Left renal cortex interstitium (tissue), 4 donors: ENCODE measurements at places on chromosomes 16 and 17. TPM values are rescaled to one million over a fixed set of nuclear protein-coding genes. Genes with fewer than 3 reads are reported as not detected.

DNA sequence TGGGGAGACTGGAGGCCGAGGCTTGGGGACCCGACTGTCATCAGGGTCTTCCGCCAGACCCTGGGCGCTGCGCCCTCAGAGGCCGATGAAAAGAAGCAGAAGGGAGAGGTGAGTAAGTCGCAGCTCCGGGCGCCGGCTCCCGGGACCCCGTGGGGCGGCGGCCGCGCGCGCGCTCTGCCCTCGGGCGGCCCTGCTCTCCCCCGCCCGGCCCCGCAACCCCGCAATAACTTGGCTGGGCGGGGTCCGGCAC lies 392 bp upstream of the ABHD15 start:
- no peak for DNase-seq

Gene IL17C
- polyA plus RNA-seq: not detected

GRCh38 chr16:79751471-79752184 lies 151.1 kb upstream of the MAF start:
- DNase-seq: no peak

Gene CD7
- 0.17 TPM for polyA plus RNA-seq

- DNase-seq: no peak
Measured at GRCh38 chr16:90046971-90047713, 27.9 kb upstream of the DBNDD1 start.

GRCh38 chr16:67537636-67538591 lies 9.3 kb downstream of the RIPOR1 start:
- DNase-seq: no peak

- DNase-seq: no peak
Measured at GRCh38 chr16:4944333-4945281, 7.7 kb upstream of the PPL start.

Gene SENP3
- polyA plus RNA-seq: 60.8 TPM

- no peak for DNase-seq
Measured at GRCh38 chr17:4777969-4778760, 6.5 kb downstream of the TM4SF5 start.

Gene TMEM204
- 21.6 TPM for polyA plus RNA-seq

DNA sequence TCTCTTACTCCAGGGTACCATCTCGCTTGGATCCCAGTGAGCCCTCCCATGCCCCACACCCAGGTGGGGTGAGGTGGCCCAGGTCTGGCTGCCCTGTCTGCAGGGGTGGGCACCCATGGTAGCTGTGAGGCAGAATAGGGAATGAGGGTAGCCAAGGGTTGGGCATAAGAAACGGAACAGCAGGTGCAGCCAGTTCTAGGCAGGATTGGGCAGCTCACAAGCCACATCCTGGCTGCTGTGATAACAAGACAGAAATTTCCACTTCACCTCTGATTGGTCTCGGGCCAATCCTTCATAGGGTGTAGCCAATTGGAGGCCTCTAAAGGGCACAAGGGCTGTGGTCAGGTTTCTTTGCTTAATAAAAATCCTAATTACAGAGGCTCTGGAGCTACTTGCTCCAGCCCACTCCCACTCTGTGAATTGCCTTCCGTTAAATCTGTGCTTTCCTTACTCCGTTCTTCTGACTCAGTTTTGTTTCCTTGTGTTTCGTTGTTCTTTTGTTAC lies 1.5 kb upstream of the ARHGDIG start:
- DNase-seq: no peak

GRCh38 chr16:60407034-60407433 lies 1629.2 kb downstream of the CDH8 start:
- DNase-seq: no peak

DNA sequence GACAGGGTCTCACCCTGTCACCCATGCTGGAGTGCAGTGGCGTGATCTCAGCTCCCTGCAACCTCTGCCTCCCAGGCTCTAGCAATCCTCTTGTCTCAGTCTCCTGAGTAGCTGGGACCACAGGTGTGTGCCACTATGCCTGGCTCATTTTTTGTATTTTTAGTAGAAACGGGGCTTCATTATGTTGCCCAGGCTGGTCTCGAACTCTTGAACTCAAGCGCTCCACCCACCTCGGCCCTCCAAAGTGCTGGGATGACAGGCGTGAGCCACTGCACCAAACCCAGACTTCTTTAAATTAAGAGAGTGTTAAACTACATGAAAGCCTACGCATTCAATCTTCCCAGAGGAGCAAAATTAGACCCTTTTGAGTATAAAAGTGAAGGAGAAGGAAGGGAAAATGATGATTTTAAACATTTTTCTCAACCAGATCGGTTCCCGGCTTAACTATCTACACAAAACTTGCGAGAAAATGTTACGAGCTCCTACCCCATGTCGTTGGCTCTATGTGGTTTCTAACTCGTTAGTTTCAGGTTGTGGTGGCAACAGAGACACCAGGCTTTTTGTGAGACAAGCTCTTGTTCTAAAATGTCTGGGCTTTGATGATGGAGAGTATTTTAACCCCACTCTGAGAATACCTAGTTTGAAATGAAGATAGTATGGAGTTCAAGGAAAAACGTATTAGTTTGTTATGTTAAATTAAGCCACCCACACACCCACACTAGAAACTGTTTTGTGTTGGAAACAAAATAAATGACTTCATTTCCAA lies 26.3 kb downstream of the STAT5B start:
- no peak for DNase-seq

- no peak for DNase-seq
Measured at GRCh38 chr17:8160741-8161221, 2.0 kb downstream of the VAMP2 start.

- DNase-seq: no peak
Measured at GRCh38 chr17:75552425-75553294, 27.2 kb downstream of the LLGL2 start.

Gene ADAD2
- 0.51 TPM for polyA plus RNA-seq

Gene FSCN2
- polyA plus RNA-seq: 2.8 TPM

Gene CD19
- polyA plus RNA-seq: 5.8 TPM

- no peak for DNase-seq
Measured at GRCh38 chr17:83155128-83156121, 76.0 kb downstream of the METRNL start.

DNA sequence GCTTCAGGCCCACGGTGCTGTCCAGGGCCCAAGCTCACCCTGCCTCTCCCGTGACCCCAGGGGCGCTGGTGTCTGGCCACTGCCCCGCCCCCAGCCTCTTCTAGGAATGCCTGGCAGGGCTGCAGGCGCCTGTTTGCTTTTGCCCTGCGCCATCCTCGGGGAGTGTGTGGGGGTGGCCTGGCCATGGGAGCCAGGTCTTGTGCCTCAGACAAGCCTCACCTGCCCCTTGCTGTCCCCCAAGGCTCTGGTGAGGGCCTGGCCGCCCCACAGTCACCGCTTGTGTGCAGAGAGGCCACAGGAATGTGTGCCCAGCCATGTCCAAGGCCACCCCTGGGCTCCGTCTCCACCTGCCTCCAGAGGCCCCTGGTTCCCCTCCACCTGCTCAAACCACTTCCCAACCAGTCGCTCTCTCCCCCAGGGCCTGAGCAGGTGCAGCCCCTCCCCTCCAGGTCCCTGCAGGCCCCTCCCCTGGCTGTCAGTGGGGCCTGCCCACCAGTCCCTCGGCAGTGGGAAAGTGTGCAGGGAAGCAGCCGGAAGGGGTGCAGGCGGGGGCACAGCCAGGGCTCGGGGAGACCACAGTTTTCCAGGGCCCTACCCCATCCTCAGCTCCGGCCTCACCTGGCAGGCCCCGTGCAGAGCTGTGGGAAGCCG lies 841 bp upstream of the IGFALS start:
- no peak for DNase-seq

DNA sequence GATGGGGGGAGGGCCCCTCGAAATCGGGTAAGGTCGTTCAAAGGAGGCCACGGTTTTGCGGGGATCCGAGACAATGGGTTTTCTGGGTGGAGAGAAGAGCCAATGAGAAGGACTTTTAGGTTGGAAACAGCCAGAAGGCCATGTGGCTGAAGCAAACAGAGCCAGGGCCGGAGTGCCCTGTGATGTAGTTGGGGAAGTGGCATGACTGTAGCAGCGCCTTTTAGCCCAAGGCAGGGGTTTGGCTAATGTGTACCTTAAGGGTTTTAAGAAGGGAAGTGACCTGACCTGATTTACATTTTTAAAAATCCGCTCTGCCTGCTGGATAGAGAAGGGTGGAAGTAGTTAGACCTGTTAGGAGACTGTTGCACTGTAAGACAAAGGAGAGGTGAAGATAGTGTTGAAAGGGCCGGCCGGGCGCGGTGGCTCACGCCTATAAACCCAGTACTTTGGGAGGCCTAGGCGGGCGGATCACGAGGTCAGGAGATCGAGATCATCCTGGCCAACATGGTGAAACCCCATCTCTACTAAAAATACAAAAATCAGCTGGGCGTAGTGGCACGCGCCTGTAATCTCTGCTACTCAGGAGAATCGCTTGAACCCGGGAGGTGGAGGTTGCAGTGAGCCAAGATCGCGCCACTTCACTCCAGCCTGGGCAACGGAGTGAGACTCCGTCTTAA lies 1.0 kb downstream of the LYRM1 start:
- no peak for DNase-seq

GRCh38 chr16:55577887-55578286 lies 11.4 kb downstream of the CAPNS2 start:
- no peak for DNase-seq

Gene HOXB1
- polyA plus RNA-seq: 0.17 TPM

DNA sequence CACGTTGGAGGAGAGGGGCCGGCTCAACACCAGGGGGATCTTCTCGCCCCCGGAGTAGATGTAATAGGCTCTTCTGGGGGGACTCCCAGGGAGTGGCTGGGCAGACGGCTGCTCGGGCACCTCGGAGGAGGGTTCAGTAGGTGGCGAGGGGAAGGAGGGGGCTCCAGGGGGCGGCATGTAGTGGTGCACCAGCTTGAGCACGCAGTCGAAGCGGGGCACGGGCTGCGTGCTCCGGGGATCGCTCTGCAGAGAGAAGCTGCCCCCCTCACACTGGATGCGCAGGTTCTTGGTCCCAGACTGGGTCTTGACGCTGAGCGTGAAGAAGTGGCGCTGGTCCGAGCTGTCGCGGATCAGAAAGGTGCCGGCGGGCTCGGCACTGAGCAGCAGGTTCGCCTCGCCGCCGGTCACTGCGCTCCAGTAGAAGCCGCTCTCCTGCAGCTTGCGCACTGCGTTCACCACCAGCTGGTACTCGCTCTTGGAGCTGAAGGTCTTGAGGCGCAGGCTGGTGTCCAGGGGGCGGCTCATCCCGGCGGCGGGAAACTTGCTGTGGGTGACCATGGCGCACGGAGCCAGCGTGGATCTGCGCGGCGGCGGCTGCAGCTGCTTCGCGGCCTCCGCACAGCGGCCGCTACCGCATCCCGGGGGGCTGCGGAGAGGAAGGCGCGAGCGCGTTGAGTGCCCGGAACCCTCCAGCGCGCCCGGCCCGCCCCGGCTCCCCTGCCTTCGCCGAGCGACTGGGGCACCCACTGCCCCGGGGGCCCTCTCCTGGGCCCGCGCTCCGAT lies 1.1 kb downstream of the SOCS3 start:
- no peak for DNase-seq

Gene FBXW10
- polyA plus RNA-seq: 0.82 TPM

Gene FBXW10B
- 1.1 TPM for polyA plus RNA-seq

DNA sequence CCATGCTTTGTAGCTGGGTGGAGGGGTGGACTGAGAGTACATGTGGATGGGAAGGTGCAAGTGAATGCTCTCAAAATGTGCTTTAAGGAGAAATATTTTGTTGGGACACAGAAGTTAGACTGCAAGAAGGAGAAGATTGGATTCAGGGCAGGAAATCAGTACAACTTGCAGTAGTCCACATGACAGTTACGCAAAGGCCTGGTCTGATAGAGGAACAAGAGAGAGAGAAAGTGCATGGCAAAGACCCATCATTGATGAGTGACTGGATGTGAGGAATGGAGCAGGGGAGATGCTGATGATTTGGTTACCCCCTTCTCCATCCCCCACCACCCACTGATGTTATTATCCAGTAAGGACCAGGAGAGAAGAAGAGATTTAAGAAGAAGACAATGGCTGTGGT lies 472.8 kb downstream of the MAF start:
- no peak for DNase-seq

- DNase-seq: no peak
Measured at GRCh38 chr16:11977376-11978041, 975 bp downstream of the SNX29 start.

Gene SMIM5
- 5.1 TPM for polyA plus RNA-seq

- no peak for DNase-seq
Measured at GRCh38 chr17:49353607-49354006, 8.4 kb downstream of the ZNF652 start.

Gene ALDOA
- polyA plus RNA-seq: 523 TPM

DNA sequence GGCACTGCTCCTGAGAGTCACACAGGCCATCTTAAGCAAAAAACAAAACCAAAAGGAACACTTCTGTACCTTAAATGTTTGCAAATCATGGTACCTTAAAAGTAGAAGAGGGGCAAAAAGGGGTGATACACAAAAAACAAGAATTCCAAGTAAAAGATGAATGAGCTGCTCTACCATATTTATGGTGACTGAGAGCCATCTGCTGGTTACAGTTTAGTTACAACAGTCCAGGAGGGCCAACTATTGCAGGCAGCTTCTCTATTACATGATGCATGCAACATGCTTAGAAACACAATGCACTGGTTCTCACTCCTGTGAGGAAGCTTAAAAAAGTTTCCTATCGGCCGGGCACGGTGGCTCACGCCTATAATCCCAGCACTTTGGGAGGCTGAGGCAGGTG lies 53.5 kb downstream of the STX8 start:
- no peak for DNase-seq

DNA sequence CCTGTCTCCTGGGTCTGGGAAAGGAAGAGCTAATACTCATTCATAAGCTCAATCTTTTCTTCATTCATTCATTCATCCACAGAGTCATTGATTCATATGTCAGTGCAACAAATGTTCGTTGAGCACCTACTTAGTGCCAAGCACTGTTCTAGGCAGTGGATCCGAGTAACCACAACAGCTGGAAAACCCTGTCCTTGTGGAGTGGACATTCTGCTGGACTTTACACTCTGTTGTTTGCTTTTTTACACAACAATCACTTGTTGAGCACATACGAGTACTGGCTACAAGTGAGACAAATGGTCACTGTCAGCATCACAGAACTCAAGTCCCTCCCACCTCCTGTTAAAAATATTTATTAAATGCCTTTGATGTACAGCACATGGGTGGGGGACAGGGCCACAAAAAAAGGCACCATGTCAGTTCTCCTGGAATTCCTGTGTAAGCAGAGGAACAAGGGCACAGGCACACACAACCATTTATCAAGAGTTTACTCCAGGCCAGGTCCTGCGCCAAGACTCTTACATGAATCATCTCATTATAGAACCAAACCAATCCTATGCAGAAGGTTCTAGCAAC lies 46.9 kb downstream of the TEKT5 start:
- no peak for DNase-seq

Gene SMIM36
- polyA plus RNA-seq: 0.36 TPM

Gene TBC1D3D
- polyA plus RNA-seq: 0.89 TPM

- no peak for DNase-seq
Measured at GRCh38 chr17:36730857-36731490, 129.6 kb downstream of the MRM1 start.

DNA sequence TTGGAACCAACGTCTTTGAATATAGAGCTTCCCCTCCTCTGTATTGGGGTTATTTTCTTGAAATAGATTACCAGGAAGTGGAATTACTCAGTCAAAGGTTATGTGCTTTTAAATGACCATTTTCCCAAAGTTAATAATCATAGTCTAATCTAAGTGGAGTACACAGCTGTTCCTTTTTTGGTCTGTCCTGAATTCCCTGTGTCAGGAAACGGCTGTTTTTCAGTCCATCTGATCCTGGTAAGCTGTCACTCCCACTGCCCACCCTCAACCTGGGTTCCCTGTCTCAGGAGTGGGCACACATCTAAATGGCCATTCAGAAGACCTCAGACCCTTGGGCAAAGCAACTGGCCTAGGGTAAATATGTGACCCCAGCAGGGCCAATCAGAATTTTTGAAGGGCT lies 57.6 kb upstream of the KSR1 start:
- DNase-seq: no peak

Gene IGFALS
- polyA plus RNA-seq: 2.4 TPM

- no peak for DNase-seq
Measured at GRCh38 chr17:17694169-17695081, 13.2 kb downstream of the RAI1 start.

Gene C17orf100
- 12.4 TPM for polyA plus RNA-seq
